ENCODE measurements at places on chromosomes 7 and 10. TPM values are rescaled to one million over a fixed set of nuclear protein-coding genes. Genes with fewer than 3 reads are reported as not detected.

TMEM178B gene
- total RNA-seq, result 0.05 TPM

DNA sequence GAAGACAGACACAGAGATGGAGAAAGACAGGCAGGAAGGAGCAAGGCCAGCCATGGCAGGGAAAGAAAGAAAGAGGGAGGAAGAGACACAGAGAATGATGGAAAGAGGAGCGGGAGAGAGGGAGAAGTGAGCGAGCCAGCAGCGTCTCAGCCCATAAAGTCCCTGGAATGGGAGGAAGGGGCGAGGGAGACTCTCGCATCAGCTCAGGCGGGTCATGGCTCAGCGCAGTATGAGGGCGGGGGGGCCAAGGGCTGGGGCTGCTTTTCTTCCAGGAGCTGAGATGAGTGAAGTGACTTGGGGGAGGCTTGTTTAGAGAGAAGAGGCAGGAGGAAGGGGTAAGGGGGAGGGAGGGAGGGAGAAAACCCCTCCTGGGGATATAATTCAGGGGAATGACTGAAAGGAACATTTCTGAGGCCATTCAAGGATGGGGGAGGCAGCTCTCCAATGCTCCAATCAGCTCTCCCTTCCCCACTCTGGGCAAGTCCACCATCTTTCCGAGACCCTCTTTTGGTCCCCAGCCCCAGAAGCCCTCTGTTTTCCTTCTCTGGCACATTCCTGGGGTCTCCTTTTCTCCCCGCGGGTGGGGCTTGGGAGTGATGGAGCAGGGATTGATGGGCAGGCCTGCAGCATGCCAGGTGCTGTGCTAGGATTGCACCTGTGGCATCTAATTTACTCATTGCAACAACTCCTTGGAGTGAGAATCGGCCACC is 87.9 kb downstream of the HIF1AN start:
- no peak for DNase-seq

DNA sequence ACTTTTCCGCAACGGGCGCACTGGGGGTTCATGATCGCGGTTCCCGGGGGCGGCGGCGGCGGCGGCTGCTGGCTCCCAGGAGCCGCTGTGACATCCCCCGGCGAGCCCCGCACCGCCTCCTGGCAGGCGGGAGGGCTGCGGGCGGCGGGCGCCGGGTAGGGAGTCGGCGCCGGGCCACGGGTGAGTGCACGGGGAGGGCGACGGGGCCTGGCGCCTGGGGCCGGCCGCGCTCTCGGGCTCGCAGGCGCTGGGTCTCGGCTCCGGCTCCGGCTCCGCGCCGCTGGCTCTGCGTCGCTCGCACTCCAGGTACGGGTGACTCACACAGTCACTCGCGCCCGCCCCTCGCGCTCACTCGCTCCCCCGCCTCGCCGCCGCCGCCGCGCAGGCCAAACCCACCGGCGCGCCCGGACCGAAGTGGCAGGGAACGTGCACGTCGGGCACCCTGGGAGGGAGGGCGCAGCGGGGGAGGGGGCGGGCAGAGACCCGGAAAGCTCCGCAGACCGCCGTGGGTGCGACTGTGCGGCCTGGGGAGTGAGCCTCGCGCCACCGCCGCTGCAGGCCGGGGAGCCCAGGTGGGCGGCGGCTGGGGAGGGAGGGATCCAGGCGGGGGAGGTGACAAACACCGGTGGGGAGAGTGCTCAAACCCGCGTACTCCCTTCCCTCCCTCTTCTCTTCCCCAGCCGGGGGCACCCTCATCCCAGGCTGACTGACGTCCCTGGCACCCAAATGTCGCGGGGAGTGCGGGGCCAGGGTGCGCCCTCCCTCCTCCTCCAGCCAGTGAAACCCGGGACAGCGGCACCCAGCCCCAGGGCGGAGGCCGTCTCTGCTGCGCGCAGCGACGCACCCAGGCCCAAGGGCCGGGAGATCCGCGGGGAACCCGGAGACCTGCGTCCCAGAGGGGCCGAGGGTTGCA is 276.9 kb upstream of the NEBL start:
- peak; percentile 32 for DNase-seq

- no peak for DNase-seq
Observed at GRCh38 chr7:117138981-117139380, 183.9 kb downstream of the WNT2 start.

DNA sequence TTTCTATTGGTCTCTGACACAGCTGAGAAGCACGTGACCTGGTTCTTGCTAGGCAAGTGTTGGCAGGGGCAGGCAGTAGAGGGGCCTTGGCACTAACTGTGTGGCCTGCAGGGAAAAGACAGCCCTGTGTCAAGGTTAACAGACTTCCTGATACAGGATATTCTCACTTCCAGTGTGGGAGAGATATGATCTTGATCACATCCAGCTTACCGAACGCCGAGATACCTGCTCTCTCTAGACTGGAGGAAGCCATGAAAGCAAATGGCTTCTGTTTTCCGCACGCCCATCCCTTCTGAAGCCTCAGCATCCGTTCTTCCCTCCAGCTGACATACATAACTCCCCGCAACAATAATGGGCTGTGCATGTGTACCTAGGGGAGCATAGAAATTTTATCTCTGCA is 79.4 kb downstream of the VSTM4 start:
- DNase-seq, result no peak

DNA sequence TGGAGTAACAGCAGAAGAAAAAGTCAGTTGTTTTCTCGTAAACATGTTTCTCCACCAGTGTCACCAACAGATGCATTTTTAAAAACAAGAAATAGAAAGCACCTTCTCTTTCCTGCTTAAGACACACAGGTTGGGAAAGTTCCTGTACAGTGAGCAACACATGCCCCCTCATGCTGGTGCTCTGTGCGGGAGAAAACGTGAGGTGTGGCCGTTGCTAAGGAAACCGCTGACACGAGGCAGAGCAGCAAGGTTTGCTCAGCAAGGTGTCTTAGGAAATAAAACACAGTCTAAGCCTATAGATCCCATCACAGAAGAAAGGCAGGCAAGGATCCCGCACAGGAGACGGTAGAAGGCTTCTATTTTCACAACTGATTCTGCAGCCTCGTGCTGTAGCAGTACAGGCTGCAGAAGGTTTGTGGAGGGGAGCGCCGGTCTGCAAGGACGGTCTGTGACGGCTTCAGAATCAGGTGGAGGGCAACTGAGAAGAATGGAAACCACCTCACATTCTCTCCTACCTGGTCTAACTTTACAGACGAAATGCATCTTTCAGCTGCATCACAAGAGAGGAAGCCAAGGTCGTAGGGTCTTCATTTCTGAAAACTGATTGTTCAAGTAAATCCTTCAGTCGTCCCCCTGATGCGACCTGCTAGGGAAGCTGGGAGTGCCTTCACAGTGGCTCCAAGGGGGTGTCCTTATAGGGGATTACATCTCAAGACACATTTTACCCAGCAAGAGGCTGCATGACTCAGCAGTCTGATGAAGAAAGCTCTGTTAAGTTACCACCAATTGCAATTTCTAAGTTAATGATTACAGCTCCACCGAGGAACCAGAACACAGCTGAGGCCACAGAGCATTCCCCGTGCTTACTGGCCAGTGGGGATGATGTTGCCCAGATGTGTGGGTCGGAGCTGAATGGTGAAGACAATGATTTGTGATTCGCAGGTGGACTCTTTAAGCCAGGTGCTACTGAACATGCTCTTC is 150.7 kb upstream of the KLF14 start:
- no peak for DNase-seq

GRCh38 chr10:124565565-124566221 is 104.1 kb downstream of the LHPP start:
- DNase-seq, result no peak

SDHAF3 gene
- total RNA-seq, result 36.3 TPM

DNA sequence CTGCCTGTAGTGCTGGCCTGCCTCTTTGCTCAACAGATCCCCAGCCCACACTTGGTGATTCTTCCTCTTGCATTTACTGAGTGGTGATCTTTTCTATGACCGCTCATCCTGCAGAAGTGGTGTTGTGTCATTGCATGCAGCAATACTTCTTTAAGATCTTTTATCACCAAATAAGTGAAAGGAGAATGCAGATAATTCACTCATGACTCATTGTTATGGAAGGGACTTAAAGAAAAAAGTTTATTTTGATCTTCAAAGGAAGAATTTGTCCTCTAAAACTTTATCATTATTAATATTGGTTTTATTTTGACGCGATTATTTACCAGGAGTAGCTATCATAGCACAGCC is 489.1 kb upstream of the CELF2 start:
- DNase-seq, result no peak

RNLS gene
- 4.4 TPM for total RNA-seq

DNA sequence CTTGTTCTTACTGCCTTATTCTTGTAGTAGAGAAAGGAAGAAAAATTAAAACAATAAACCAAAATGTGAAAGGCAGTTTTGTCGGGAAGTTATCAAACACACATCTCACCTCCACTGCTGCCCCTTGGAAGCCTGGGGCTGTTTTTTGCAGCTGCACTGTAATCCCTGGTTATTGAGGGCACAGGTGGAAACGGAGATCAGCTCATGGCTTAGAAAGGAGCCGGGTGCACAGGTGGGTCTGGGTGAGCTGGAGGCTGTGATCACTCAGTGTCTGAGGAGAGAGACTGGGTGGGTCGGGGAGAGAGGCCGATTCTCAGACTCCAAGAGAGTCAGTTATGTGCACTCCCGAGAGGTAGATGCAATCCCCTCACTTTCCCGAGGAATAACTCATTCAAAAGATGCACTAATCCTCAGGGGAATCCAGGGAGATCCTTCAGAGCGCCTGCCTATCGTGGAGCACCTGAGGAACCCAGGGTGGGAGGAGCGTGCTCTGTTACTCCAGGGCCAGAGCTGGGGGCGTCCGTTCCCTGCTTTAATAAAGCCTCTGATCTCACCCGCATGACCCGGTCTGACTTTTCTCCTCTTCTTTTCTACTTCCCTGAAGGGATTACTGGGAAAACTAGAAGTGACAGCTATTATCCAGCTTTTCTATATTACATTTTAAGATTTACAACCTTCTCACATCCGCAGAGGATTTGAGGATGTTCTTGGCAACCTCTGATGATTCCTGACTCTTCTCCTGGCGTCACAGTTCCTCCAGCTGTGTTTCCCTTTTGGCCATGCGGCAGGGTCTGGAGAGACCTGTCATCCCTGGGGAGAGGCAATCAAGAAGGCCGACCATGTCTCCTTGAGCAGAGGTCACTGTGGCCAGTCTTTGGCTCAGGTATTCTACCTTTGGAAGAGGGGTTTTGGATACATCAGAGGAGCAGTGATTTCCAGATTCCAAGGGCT is 82.1 kb downstream of the CAMK1D start:
- DNase-seq, result no peak

GRCh38 chr7:148434181-148434757 is 156.3 kb upstream of the C7orf33 start:
- no peak for DNase-seq

- no peak for DNase-seq
Observed at GRCh38 chr10:103648251-103648635, 154.7 kb downstream of the NEURL1 start.

DNA sequence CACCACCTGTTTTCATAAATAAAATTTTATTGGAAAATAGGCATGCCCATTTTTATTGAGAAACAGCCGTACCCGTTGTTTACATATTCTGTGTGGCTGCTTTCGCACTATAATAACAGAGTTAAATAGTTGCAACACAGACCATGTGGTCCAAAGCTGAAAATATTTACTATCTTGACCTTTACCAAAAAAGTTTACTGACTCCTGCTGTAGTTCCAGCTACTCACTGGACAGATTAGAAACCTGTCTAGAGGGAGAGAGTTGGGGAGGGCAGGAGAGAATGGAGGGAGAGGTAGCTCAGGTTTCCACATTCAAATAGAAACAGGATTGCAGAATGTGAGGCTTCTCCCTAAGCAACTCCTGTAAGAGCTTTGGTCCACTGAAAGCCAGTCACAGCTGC is 55.1 kb upstream of the GLCCI1 start:
- DNase-seq, result no peak

WDR11 gene
- 33.6 TPM for total RNA-seq

DNA sequence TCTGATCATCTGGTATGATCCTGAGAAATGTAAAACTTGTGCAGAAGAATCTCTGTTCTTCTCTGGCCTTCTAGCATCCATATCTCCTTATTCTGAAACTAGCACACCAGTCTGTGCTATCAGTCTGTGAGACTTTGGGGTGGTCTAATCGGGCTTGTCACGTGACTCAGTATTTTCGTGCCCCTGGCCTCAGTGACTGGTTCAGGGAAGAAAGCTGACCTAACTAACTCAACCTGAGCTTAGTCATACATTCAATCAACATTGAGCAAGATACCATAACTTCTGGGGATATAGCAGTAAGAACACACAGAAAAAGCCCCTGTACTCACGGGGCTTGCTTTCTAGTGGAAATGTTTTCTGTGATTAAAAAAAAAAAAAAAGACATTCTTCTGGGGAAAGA is 109.3 kb downstream of the DKK1 start:
- DNase-seq, result no peak

TBX20 gene
- not detected for total RNA-seq

- DNase-seq, result peak; percentile 5
Observed at GRCh38 chr7:78018641-78019446, 220.3 kb downstream of the PHTF2 start.

GRCh38 chr7:47228386-47229014 is 353.4 kb downstream of the TNS3 start:
- DNase-seq, result no peak

DNA sequence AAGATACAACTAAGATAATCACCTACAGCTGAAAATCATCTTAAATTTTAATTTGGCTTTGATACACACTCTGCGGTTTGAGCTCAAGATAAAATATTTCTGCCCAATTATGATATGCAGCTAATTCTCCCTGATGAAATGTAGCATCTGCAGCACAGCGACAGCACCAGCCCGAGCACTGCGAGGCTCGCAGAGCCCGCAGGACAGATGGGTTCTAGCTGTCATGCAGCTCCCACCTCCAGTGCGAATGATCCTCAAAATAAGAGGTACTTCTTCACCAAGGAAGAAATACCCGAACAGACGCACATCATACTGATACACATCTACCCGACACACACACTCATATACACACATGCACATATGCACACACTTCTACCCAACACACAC is 457.6 kb downstream of the PTPRN2 start:
- no peak for DNase-seq

- DNase-seq, result no peak
Observed at GRCh38 chr7:118517275-118517674, 292.8 kb downstream of the ANKRD7 start.

GRCh38 chr7:92749832-92750446 is 86.4 kb downstream of the CDK6 start:
- no peak for DNase-seq

- no peak for DNase-seq
Observed at GRCh38 chr10:115402699-115403098, 309.5 kb downstream of the ATRNL1 start.

DNA sequence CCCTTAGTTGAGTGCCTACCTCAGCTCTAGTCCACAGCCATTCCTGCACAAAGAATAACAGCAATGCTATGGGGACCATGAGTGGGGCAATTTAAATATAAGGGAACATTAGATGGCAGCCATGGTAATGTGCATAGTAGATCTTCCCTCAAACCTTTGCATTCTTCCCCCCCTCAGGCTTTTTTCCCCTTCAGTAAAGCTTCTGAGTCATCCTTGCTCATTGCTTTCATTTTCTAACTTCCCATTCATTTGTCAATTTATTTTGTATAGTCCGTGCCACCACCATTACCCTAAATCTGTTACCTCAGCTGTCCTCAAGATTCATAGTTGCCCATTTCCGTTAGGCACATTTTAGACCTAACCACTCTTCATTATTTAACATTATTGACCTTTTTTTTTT is 10.7 kb downstream of the HECTD2 start:
- DNase-seq, result no peak

Data from activated naive CD4-positive, alpha-beta T cell treated with anti-CD3 and anti-CD28 coated beads for 36 hours (primary cell).